Activated CD8-positive, alpha-beta memory T cell treated with anti-CD3 and anti-CD28 coated beads for 48 hours (primary cell): ENCODE measurements at places on chromosomes 3 and 15.

- no peak for DNase-seq
Measured at GRCh38 chr3:182954553-182955235, 25.6 kb downstream of the DCUN1D1 start.

DNA sequence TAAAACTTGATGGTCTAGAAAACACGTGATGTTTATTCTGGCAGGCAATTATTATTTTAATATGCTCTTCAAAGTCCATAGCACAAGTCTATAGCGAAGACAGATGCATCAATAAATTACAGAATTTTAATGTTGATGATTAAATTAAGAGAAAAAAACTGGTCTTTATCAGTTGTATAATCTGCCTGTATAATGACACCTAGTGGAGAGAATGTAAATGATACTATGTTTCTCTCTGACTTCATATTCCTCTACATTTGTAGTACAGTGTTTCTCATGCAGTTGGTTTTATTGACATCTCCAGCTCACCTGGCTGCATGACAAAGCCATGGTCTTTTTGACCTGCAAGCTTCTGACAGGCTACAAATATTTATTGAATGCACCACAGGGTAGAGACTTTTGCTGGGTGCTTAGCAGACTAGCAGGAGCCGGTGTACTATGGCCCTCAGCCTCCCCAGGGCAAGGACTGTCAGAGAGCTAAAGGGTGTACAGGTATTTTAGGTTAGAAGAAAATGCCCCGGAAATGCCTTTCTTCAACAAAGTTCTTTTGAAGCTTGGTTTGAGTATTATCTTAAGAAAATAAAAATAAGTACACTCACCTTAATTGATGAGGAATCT lies 289.9 kb downstream of the GAP43 start:
- DNase-seq = no peak

DNA sequence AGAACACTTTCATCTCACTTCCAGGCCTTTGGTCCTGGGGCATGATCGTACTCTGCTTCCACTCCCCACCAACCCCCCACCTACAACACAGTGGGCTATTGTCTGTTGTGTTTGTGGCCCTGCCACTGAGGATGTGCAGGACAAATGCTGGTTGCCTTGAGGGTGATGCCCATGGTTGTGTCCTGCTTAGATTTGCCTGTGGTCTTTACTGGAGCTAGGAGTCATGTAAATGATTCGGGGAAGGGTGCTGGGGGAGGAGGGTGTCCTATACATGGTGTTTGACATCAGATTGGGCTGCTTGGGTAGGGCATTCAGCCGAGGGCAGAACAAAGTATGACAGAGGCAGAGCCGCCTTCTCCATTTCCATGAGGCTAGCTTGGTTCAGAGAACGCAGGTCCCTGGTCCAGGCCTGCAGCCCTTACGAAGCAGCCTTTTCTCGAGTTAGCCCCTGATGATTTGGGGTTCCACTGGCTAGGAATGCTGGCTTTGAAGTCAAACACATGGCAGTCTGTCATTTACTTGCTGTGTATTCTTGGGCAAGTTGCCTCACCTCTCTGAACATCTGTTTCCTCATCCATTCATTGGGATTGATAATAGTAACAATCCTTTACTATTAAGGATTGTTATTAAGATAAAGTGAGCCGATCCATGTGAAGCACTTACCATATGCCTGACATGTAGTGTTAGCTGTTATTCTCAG lies 6.9 kb downstream of the CORO2B start:
- no peak for DNase-seq

GRCh38 chr15:50181201-50181968 lies 611 bp upstream of the SLC27A2 start:
- no peak for DNase-seq

GRCh38 chr3:138296639-138297038 lies 33.0 kb downstream of the NME9 start:
- no peak for DNase-seq
